Stimulated activated CD8-positive, alpha-beta memory T cell treated with anti-CD3 and anti-CD28 coated beads, Interleukin-7, amount 100 ng/mL, for 1 hour (primary cell): ENCODE measurements at places on chromosomes 4 and X.
A peak's percentile ranks its signal among the peaks of the same experiment; 100 is the strongest.

DNA sequence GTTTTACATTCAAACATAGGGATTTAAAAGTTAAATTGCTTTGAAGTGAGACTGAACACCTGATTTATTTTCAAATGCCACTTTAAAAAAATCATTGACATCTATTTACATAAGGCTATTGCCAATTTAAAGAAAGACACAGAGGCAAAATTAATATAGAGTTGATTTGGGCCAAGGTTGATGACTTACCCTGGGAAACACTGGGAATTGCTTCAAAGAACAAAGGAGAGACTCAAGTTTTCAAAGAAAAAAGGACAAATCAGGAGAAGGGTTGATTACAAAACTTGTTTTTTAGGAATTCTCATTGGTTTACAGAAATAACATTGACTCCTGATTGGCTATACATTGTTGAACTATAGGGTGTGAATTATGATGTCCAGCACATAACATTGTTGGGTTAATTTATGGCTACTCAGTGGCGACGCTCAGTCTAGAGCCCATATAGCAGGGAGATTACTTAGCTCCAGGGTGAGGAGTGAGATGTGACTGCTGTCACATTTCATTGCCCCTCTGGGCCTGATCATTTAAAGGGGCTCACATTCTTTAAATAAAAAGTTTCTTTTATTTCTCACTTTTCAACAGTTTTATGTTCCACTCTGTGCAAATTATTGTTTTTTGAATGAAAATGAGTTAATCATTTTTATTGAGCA, 184.6 kb downstream of the SPATA18 start:
- DNase-seq = no peak

GRCh38 chrX:131649741-131650140, 105.9 kb downstream of the OR13H1 start:
- no peak for DNase-seq

- DNase-seq = no peak
These were observed 128.6 kb downstream of the ATOH1 start for GRCh38 chr4:93957186-93957585.

DNA sequence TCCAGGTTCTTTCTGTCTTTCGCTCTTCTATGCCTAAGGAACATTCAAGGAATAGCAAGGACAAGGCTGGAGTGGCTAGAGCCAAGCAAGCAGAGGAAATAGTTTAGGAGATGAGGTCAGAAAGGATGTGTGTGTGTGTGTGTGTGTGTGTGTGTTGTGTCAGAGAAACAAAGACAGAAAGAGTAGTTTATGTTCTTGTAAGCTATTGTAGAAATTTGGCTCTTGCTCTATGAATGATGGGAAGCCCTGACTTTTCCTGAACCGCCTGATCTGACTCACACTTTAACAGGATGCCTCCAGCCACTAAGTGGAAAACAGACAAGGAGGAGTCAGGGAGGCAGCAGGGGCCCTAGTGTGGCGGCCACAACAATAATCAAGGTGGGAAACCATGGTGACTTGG, 39.7 kb downstream of the LGI2 start:
- no peak for DNase-seq

GRCh38 chrX:24055043-24055356, 244 bp downstream of the EIF2S3 start:
- DNase-seq = no peak

GRCh38 chrX:104902070-104902469, 318.4 kb downstream of the TEX13A start:
- no peak for DNase-seq

GRCh38 chr4:140102421-140102820, 51.6 kb downstream of the MAML3 start:
- DNase-seq = no peak

GRCh38 chrX:15373976-15374375, 10.2 kb downstream of the VEGFD start:
- no peak for DNase-seq

DNA sequence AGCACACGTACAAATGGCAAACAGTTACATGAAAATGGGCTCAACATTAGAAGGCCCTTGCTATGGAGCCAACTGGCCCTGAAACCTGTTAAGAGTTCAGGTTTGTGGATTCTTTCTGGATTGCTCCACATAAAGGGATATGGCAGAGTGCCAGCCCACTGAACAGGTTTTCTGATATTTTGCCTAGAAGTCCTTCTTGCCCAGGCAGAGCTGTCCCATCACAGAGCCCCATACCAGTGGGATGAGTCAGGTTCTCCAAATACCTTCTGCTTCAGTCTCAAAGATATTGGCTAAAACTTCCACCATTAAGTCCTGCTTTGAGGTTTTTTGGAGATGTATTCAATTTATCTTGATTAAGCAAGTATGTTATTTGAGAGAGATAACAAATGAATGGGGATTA, 146.8 kb upstream of the IL1RAPL2 start:
- DNase-seq = no peak

- no peak for DNase-seq
These were observed 492.2 kb upstream of the AADAT start for GRCh38 chr4:170581969-170582368.

GRCh38 chrX:124435616-124436015, 89.3 kb downstream of the SH2D1A start:
- no peak for DNase-seq

DNA sequence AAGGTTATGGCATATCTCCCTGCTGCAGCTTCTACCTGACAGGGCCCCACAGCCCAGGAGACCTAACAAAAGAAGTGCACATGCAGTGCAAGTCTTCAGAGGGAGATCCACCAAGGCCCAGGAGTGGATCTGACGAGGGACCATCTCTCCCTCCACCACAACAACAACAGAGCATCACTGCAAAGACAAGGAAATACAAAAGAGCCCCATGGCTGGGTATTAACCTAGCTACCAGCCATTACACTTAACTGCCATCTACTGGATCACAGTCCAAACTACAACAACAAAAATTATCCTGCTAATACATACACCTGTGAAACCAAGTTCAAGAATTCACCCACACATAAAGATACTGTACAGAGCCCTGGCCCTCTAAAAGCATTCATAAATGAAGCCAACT, 280.2 kb upstream of the SLC7A11 start:
- no peak for DNase-seq

DNA sequence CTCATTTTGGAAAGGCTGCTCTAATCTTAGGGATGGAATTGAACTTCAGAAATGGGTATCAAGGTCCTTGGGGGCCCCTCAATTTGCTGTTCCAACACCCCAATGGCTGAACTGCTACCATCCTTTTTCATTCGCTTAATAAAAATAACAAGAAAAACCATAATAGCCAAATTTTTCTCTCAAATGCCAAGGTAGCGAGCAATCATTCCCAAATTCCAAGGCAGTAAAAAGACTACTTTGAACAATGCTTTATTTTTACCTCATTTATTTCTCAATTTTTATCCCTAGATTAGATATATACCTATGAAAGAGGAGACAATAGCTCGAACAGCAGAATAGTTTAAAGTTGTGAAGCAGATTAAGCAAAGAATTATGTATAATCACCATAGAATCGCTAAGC, 323.4 kb upstream of the SLC7A11 start:
- DNase-seq = no peak

GRCh38 chr4:151887816-151888180, 127.0 kb upstream of the GATB start:
- no peak for DNase-seq

DNA sequence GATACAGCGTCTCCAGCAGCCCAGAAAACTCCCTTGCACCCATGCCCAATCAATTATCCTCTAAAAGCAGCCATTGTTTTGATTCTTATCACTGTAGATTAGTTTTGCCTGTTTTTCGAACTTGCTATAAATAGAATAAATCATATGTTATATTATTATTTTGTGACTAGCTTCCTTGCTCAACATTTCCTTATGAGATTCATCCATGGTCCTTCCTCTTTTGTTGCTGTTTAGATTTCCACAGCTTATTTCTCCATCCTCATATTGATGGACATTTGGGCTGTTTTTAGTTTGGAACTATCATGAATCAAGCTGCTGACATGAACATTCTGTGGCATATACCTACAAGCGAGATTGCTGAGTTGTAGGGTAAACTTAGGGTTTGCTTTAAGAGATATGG, 595.3 kb downstream of the BCOR start:
- DNase-seq = no peak

DNA sequence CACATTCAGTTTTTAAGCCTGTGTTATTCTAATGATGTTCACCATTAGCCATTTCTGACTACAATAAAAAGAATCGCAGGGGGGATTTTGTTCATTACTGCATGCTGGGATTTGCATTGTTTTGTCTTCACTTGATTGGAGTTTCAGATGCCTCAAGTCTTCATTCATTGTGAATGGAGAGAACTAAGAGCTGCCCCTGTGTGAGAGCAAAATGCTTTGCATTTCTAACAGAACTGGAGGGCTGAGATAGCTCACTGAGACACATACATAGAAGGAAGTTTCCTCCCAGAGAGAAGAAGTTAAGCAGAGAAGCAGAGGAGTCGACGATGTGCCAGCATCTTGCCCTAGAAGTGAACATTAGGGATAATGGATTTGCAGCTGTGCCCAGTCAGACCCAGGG, 113.5 kb upstream of the GATB start:
- DNase-seq = no peak

DNA sequence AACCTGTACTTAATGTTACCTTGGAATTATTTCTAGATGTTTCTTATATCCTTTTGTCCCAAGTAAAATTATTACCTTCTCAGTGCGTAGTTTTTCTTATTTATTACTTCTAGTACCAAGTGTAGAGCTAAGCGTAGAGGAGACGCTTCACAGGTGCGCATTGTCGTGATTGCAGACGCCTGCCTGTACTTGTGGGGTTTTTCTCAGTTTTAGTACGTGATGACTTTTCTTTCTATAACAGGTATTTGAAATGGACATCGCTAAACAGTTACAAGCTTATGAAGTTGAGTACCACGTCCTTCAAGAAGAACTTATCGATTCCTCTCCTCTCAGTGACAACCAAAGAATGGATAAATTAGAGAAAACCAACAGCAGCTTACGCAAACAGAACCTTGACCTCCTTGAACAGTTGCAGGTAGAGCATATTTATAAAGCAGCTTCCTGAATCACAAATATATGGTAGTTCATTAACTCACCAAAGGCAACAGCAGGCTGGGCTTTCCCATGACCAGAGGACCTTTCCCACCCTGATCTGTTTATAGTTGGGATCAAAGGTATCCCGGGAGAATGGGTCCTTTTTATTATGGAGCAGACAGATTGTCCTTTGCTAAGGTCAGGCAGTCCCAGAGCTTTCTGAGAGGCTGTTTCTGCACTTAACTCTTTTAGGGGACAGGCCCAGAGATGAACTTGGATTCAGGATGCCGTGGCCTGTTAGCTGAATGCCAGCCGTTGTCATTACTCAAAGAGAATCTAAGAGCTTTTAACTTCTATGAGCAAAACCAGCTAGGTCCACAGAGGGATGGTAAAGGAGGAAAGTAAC, 172.9 kb downstream of the PTTG2 start:
- DNase-seq = no peak

DNA sequence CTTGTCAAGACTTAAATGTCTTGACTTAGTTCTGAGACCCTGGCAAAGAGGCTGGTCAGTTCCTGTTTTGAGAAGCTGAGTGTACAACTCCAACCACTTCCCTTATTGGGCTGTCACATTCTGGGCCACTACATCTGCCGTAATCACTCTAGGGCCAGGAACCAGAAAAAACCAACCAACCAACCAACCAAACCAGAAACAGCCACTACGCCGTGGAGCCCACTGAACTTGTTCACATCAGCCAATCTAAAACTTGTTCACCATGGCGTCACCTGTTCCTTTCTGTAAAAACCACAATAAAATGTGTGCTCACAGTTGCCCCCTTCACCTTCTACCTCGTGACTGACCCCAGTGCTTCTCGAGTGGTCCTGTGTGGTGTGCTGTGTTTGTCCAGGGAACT, 107.3 kb downstream of the JADE1 start:
- peak; percentile 7 for DNase-seq

DNA sequence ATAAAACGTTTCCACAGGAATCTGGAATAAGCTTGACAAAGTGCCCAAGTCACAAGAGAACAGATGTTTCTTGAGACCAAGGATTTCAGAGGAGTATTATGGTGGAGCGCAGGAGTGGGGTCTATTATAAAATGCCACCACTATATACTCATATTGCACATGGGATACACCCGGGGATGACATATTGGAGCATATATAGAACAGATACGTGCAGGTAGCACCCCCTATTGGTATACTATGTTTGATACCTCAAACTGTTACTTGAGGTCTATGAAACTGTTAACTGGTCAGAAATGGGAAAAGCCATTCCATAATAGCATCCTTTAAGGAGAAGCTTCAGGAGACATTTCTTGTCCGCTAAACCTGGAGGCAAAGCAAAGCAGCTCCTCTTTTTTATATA, 86.0 kb downstream of the PCYT1B start:
- no peak for DNase-seq

- DNase-seq = no peak
These were observed 253.2 kb upstream of the RASGEF1B start for GRCh38 chr4:81724925-81725329.

DNA sequence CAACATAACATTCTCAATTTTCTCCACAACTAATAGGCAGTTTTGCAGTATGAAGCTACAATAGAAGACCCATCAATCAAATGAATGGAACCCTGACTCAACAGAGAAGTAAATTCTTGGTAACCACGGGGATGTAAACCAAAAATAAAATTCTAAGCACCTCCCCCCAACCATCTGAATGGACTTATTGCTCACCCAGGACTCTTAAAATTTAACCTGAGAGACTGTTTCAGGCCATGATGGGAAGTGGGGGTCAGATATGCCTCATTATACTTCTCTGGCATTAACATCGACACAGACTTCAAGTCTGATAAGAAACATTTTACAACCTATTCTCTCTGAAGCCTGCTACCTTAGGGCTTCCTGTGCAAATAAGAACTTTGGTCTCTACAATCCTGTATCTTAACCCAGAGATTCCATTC, 620.9 kb downstream of the TLL1 start:
- DNase-seq = no peak

DNA sequence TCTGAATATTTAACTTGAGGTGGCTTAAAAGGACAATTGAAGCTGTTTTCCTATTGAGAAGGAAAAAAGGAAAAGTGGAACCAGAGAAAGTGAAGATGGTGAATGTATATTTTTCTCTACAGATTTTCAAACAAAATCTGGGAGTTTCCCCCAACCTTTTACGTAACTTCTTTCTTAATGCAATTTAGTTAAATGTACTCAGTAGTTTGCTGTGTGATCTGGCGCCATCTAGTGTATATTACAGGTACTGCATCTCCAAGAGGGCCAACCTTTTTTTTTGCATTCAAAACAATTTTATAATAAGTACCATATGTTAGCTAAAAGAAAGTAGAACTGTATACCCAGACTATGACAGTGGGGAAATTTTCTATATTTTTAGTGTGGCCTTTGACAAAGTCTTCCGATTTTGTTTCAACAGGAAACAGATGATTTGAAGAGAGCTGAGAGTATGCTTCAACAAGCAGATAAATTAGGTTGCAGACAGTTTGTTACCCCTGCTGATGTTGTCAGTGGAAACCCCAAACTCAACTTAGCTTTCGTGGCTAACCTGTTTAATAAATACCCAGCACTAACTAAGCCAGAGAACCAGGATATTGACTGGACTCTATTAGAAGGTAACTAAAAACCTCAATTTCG, 82.0 kb downstream of the PLS3 start:
- DNase-seq = no peak

- DNase-seq = no peak
These were observed 94.6 kb downstream of the FAM13A start for GRCh38 chr4:88962396-88962795.

- DNase-seq = no peak
These were observed 5.2 kb downstream of the MFSD8 start for GRCh38 chr4:127959794-127960193.

GRCh38 chr4:17718471-17718870, 63.0 kb downstream of the FAM184B start:
- no peak for DNase-seq

GRCh38 chrX:122026665-122027064, 979.3 kb downstream of the GLUD2 start:
- no peak for DNase-seq
